ENCODE measurements at places on chromosomes 12 and 14.

DNA sequence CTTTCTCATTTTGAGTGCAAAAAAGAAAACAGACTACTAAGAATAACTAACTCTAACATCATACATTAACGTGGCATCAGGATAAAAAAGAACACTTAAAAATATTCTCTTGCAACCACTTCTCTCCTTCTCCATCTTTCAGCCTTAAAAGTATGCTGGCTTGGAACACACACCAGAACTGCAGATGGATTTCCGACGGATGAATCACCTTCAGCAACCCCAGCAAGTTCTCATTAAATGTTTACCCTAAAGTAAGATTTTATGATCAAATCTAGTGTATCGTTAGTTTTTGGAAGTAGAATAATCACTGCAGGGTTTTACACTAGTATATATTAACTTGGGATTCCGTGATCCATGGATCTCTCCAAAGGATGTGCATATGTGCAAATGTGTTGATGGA lies 1.2 kb downstream of the NEK9 start:
- DNase-seq = no peak

DNA sequence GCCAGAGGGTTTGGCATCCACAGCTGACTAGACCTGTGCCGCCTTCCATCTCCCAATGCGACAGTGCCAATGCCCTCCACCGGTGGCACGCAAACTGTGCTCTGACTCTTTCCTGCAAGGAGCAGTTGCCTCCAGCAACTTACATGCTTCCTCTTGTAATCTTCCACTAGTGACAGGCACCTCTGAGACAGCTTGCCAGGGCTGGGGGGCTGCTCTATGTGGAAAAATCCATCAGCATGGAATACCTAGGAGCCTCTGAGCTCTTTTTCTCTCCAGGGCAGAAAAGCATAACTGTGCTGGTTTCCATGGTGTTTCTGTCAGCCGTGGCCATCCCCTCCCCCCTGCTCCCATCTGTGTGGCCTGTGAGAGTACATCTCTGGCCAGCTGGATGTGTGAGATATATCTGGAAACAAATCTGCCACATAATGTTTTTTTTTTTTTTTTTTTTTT lies 110.6 kb downstream of the MYRFL start:
- DNase-seq = no peak

DNA sequence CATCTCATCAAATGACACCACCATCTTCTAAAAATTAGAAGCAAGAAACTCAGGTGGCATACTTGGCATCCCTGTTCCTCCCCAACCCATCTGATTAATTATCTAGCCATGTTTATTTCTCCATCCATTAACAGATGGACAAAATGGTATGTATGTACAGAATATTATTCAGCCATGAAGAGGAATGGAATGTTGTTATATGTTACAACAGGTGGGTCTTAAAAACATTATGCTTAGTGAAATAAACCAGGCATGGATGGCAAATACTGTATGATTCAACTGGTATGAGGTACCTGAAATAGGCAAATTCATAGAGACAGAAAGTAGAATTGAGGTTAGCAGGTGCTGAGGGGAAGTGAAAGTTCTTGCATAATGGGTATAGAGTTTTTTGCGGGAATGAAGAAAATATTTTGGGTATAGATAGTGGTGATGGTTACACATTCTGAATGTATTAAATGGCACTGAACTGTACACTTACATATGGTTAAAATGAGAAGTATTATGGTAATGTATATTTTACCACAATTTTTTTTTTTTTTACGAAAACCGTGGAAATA lies 17.5 kb downstream of the YY1 start:
- DNase-seq = no peak

GRCh38 chr14:87863047-87863446 lies 129.9 kb downstream of the GALC start:
- no peak for DNase-seq

GRCh38 chr12:52608161-52608560 lies 6.9 kb upstream of the KRT72 start:
- no peak for DNase-seq

DNA sequence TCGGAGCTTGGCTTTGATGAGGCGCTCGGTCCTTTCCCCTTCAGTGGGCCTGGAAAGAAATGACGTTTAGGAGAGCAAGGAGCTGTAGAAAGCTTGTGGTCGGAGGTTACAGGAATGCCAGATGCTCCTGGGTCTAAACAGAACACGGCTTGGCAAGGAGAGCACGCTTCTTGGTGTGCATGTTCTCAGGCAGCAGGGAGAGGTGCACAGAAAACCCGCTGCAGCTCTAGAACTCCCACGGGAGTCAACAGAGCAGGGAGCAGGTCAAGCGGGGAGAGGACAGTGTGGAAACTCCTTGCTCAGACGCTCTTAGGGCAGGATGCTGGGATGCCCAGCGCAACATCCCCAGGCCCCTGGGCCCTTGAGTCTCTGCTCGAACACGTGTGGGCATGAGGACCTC lies 51.0 kb downstream of the SSH1 start:
- no peak for DNase-seq
